ENCODE measurements at places on chromosomes 3 and 15.

DNA sequence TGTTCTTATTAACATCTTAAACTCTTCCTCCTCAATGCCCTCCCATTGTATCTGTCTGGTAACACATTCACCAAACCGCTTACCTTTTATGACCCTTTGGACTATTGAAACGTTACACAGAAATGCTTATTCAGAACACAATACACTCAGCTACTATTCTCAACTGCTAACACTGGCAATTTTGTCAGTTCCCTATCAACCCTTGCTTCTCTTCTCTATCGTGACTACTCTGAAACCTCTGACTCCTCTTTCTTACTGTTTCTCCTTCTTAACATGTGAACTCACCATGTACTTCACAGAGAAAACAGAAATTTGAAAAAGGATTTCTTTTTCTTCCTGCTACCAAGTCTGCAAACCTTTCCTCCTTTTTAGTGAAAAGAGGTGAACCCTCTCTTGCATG, 232.9 kb upstream of the GPR149 start:
- no peak for DNase-seq

GRCh38 chr15:88230823-88231222, 25.7 kb downstream of the NTRK3 start:
- DNase-seq, result no peak

- DNase-seq, result no peak
These were observed at the start of gene ECE2 for GRCh38 chr3:184275961-184276910. ECE2 (plus strand) TSS chr3:184276022; CDS start chr3:184276154, 132 bp downstream.

DNA sequence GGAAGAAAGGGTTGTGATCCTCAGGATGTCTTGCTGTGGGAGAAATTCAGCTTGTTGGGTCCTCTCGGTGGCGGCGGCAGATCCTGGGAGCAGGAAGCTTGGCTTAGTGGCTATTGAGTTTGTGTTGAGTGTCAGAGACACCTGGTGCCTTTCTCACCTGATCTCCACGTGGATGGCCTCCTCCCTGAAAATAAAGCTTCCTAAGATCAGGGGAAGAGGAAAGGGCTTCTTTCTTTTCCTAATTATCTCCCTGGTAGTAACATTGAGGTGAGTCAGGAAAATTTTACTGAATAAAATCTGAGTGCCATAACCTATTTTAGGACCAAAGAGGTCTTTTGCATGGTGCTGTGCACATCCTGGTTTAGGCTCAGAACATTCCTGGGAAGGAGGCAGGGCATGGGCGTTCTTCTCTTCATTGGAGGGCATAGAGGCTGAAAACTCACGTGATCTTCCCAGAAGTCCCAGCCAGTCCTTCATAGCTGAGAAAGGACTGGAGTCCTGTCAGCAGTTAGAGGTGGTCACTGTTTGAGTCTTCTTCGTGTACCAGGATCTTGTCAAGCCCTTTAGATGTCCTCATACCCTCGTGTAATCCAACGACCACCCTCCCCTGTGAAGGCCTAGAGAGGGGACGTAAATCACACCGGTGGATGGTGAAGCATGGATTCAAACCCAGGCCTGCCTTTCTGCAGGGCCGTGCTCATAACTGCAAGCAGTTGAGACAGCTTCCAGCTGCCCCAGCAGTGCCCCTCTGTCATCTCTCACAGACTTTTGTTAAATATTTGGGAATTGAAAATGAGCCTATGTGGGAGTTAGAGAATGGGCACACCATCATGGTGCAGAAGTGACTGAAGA, 1.1 kb downstream of the CMTM8 start:
- DNase-seq, result peak; percentile 29

DNA sequence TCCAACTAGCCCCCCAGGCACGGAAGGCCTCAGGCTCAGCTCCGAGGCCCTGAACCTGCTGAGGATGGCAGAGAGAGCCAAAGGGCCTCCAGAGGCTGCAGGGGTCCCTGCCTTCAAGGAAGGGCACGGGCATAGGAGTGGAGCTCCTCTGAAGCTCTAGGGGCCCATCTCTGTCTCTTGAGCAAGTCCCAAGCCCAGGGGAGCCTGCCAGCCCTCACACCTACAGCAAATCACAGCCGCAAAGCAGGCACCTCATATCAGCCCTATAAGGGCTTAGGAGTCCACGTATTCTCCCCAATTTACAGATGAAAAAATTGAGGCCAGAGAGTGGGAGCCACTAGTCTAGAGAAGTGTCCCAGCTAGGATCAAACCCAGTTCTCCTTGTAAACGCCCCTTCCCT, 14.2 kb downstream of the PSTPIP1 start:
- DNase-seq, result no peak

- no peak for DNase-seq
These were observed 9.3 kb downstream of the BAHD1 start for GRCh38 chr15:40450047-40450446.

DNA sequence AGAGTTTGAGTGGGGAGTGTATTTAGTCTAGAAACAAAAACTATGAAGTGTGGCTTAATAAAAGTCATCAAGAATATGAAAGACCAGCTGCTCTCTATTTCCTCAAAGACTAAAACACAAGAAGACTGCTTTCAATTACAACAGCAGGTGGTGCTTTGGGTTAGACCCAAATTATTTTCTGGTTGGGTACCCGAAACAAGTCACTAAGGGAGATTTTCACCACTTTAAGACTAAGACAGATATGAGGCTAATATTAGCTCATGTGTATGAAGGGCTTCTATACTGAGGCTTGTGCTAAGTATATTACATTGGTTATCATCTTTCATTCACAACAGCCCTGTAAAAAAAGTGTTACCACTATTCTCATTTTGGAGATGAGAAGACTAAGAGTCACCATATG, 43.1 kb downstream of the COL8A1 start:
- no peak for DNase-seq

DNA sequence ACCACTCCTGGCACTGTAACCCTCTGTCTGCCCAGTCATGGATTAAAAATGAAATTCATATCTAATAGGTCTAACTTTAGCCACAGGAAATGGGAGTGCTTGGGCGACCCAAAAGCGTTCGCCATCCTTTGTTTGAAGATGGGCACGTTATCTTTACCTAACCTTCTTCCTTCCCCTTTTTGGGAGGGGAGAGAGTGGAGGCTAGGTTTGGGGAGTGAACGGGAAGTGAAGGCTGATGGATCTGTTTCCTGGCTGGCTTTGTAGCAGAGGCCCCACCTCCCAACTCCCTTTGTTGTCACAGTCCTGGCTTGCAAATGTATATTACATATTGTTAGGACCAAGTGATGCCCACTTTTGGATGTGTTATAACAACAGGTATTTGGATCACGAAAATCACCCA, 98.1 kb upstream of the ARHGEF3 start:
- no peak for DNase-seq

- no peak for DNase-seq
These were observed 262.1 kb downstream of the IGSF11 start for GRCh38 chr3:118772547-118773011.

DNA sequence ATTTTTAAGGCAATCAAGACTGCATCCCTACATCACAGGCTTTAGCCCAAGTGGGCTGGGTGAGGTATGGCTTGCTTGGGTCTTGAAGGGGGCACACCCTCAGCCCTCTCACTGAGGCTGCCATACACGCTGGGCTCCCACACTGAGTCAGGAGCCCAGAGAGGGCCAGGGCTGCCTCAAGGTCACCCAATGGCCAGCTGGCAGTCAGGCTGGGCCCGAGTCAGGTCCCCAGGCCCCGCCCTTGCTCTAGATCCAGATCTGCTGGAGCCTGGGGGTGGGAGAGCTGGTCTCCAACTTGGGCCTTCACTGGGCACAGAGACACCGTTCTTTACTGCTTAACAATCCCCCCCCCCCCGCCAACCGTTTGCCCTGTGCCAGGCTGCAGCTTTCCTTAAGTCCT, 88.1 kb downstream of the IQSEC1 start:
- DNase-seq, result no peak

DNA sequence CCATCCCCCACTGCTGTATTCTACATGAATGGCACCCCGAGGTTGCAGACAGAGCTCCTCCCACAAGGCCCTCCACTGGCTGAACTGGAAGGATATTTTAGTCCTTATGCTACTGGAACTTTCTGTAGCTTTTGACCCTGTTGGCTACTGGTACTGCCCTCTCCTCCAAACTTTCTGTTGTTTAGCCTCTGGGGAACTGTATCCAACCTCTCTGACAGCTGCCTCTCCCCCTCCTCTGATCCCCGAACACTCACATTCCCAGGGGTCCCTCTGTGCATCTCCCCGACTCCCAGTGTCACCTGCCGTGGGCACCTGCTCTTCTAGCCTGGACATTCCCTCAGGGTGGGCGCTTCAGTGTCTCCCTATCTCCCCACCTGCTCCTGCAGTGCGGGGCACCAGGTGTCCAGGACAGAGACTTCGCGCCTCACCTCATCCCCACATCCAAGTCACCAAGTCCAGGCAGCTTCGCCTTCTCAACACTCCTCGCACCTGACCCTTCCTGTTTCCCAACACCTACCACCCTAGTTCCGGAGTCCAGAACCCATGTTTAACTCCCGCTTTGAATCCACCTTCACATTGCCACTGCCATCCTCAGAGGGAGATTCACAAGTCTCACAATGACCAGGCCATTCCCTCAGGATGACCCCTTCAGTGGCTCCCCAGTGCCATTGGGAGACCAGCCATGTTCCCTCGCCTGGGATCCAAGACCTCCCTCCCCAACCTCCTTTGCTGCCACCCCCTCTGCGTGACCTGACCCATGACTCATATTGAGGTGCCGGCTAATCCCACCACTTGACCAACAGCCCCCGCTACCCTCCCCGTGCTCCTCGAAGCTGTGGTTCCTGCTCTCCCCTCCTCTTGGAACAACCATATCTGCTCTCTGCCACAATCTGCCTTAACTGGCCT, 34.2 kb downstream of the BDH1 start:
- DNase-seq, result no peak

DNA sequence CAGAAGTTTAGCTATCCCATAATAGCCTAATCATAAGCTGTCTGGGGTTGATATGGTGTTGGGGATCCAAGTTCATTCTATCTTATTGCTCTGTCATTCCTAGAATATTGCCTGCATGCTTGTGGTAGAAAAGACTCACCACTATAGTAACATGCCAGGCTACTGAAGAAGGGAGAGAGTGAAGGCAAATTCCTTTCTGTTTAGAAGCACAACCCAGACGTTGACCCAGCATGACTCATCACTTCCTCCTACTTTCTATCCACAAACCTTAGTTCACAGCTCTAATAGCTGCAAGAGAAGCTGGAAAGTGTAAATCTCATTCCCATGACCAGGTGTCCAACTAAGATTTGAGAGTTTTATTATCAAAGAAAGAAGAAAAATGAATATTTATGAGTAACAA, 57.8 kb upstream of the NMD3 start:
- no peak for DNase-seq

DNA sequence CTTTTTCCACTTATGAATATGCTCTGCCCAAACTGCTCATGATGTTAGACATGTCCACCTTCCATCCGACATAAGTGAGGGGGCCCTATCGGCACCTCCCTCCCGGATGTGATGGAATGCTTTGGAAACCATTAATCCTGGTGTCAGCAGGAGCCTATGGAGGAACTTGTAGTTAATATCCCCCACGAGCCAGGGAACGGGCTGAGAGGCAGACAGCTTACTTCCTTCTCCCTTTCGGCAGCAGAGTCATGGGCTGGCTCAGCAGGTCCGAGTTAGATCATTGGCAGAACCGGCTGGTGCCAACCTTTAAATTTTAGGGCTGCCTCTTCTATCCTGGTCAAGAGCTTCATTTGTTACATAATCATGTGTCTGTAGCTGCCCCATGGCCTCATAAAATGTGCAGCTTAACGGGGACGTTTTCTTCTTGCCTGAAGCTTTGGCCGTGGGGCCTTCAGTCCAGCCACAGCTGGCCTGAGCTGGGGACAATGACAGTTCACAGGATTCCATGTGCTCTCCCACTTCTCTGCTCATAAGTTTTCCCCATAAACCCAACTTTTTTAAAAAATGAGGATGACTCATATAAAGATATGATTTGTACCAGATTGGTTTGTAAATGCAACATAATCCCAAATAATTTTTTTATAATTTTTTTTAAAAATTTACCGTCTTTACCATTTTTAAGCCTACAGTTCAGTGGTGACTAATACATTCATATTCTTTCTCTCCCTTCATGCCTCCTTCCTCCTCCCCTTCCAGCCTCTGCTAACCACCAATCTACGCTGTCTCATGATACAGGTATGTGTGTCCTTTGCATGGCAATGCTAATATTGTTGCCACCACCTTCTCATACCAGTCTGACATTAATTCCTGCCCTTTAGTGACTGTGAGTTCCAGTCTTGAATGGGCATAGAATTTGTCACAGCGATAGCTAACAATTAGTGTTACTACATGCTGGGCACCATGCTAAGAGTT, 62.2 kb upstream of the RGMA start:
- no peak for DNase-seq

DNA sequence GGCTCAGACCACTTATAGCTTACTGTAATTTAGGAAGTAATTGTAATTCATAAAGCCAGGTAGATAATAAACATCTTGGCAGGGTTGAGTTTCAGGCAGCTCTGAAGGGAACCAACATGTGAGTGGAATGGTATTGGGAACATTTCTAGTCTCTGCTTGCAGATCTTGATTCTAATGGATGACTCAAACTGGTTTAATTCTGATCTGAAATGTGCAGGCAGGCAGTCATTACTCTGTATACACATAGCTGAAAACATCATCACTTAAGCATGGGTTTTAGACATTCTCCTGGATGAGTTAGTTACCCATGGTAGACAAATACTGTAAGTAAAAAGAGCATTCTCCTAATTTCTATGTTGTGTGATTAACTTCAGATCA, 317.0 kb upstream of the TPRG1 start:
- no peak for DNase-seq

DNA sequence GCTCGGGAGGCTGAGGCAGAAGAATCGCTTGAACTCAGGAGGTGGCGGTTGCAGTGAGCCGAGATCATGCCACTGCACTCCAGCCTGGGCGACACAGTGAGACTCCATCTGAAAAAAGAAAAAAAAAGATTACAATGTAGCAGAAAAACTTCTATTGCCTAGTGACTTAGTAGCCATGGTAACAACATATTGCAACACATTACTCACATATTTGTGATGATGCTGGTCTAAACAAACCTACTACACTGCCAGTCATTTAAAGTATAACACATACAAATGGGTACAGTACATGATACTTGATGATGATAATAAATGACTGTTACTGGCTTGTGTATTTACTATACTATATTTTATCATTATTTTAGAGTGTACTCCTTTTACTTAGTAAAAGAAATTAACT, 125.6 kb downstream of the PLOD2 start:
- DNase-seq, result no peak

- no peak for DNase-seq
These were observed 331.0 kb upstream of the LRRFIP2 start for GRCh38 chr3:37505415-37505814.

- no peak for DNase-seq
These were observed 15.6 kb downstream of the OR5K3 start for GRCh38 chr3:98406034-98406433.

GRCh38 chr3:141407047-141407446, 38.7 kb downstream of the ZBTB38 start:
- no peak for DNase-seq
